ENCODE measurements at places on chromosomes 13 and 19.
A peak's percentile ranks its signal among the peaks of the same experiment; 100 is the strongest.

GRCh38 chr13:24218977-24219376, 58.5 kb downstream of the SPATA13 start:
- DNase-seq, result no peak

GRCh38 chr19:40990972-40991381, at the start of gene CYP2B6:
CYP2B6 (plus strand) TSS chr19:40991282; CDS start chr19:40991306, 24 bp downstream.
- DNase-seq, result no peak

DNA sequence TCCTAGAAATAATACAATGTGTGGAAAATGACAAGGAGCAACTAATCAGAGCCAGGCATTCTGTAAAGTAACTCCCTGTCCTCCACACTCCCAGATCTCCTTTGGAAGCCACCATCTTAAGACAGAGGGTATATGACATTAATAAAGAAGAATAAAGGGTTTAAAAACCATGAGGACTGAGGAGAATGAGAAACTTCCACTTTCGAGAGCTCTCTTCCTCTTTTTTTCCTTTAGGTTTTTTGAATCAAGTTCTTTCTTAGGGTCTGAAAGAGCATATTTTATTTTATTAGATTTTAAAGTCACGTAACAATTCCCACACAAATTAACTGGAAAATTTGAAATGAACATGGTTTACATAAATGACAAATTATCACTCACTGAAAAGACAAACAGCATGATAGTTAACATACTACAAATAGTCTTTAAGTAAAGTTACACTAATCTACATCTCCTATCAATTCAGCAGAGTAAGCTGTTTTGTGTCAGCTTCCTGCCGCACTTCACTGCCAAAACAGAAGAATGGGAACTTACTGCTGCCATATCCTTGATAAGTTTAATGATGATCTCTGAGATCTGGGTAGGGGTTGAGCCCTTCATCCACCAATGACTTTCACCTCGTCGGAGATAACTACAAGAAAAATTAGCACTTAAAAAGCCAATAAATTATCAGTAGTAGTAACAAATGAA, 38.6 kb upstream of the FBXL3 start:
- no peak for DNase-seq

DNA sequence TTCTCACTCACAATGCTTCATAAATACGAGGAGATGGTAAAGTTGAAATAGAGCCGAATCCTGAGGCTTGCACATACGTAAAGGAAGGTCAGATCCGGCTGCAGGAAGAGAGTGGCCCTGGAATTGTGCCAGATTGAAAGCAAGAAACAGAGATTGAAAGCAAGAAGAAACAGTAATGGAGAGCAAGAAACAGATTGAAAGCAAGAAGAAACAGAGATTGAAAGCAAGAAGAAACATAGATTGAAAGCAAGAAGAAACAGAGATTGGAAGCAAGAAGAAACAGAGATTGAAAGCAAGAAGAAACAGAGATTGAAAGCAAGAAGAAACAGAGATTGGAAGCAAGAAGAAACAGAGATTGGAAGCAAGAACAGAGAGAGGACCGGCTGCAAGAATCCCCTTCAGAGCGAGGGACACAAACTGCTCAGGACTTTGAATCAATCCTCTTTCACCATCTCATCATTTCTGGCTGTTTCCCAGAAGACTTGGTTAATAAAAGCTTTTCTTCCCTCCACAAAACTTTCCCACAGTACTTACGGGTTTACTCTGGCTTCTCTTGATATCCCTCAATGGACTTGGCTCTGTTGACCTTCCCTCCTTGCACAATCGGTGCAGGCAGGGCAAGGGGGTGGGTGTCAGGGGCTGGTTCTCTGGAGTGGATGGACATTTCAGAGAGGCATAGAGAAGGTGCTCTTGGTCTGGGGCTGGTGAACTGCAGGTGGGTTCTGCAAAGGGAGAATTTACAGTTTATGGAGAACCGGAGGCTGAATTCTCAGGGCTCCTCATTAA, 25.5 kb downstream of the OR7A5 start:
- no peak for DNase-seq

GRCh38 chr19:28793391-28794168, 419.4 kb downstream of the UQCRFS1 start:
- DNase-seq, result no peak

DNA sequence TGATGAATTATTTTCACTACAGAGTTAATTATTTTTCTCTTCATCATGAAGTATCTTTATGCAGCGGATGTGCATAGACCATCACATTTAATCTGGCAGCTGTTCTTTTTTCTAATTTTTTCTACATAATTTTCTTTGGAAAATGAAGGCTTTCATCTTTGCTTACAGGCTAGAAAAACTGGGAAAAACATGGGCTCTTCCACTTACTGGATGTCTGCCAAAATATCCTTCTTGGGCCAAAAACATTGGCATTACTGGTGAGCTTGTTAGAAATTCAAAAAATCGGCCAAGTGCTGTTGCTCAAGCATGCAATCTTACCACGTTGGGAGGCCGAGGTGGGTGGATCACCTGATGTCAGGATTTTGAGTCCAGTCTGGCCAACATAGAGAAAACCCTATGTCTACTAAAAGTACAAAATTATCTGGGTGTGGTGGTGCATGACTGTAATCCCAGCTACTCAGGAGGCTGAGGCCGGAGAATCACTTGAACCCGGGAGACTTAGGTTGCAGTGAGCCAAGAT, 176.8 kb downstream of the ZNF737 start:
- no peak for DNase-seq

- DNase-seq, result no peak
These were observed 1.7 kb downstream of the IL4I1 start for GRCh38 chr19:49894879-49895565.

GRCh38 chr13:65856431-65856830, 1373.7 kb downstream of the PCDH9 start:
- no peak for DNase-seq

DNA sequence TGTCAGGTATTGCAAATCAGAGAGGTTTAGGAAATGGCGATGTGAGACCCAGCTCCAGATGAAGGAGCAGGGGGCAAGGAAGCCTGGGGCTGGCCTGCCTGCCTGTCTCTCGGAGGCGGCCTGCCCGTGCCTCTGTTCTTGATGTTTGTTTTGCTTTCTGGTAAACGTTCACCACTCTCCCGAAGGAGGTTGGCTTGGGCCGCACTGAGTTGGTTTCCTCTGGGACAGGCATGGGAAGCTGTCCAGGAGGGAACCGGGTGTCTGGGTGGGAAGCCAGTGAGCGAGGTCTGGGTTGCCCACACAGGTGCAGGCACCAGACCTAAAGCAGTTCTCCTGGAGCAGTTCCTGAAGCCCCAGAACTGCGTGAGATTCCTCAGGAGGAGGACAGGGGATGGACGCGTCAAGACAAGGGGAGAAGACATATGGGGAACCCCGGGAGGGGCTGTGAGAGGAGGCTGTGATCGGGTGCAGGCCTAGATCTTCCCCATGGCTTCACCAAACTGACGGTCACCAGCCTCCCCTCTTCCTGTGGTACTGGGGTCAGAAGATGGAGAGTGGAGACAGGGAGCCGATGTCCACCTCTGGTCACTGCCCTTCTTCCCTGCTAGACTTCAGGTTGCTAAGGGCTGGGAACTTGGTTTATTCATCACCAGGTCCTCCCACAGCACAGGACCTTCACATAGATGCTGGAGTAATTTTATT, 15.2 kb downstream of the COL4A2 start:
- DNase-seq, result no peak

GRCh38 chr19:14072535-14073260, at the start of gene MISP3:
MISP3 (plus strand) TSS chr19:14072786; CDS start chr19:14073310, 524 bp downstream.
- DNase-seq, result no peak

- DNase-seq, result no peak
These were observed 5.0 kb upstream of the HIF3A start for GRCh38 chr19:46291829-46292228.

GRCh38 chr19:13981021-13981420, 25.1 kb downstream of the RFX1 start:
- DNase-seq, result no peak

DNA sequence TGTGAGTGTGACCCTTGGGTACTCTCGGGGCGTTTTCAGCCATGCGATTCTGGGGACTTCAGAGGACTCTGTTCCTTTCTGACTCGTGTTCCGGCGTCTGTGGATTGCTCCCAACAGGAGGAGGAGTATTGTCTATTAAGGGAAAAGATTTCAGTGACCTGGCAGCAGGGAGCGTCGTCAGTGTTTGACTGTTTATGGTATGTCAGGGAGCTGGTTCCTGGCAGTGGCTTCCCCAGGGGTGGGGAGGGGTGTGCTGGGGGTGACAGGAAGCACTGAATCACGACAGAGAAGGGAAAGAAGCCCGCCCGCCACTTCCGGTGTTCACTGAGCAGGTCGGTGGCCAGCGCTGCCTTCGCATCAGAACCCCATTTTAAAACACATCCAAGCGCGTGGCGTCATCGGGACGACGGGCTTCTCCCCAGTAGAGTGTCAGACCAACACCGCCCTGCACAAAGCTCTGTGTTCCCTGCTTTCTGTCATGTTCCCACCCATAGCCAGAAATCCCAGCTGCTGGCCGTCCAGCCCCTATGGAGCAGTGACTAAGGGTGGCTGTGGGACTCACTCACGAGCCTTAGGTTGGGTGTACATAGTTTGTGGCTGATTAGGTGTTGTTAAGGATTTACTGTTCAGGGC, 33.8 kb downstream of the COL4A2 start:
- DNase-seq, result peak; percentile 43

- DNase-seq, result no peak
These were observed 175.8 kb downstream of the TDRD3 start for GRCh38 chr13:60572855-60573254.

- no peak for DNase-seq
These were observed 5.1 kb upstream of the USP12 start for GRCh38 chr13:27176470-27177410.

DNA sequence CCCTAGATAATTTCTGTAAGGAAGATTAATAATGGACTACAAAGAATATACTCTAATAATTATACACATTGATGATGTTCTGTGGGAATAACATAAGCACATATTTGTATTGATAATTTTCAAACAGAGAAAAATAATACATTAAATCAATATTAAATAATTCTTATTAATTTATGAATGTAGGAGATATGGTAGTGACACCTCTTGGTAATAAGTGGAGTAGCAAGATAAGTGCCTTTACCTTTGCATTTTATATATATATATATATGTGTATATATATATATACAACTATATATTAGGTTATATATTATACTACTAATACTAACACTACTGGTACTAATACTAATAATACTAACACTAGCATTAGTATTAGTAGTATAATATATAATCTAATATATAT, 905.8 kb downstream of the SLITRK1 start:
- DNase-seq, result no peak

DNA sequence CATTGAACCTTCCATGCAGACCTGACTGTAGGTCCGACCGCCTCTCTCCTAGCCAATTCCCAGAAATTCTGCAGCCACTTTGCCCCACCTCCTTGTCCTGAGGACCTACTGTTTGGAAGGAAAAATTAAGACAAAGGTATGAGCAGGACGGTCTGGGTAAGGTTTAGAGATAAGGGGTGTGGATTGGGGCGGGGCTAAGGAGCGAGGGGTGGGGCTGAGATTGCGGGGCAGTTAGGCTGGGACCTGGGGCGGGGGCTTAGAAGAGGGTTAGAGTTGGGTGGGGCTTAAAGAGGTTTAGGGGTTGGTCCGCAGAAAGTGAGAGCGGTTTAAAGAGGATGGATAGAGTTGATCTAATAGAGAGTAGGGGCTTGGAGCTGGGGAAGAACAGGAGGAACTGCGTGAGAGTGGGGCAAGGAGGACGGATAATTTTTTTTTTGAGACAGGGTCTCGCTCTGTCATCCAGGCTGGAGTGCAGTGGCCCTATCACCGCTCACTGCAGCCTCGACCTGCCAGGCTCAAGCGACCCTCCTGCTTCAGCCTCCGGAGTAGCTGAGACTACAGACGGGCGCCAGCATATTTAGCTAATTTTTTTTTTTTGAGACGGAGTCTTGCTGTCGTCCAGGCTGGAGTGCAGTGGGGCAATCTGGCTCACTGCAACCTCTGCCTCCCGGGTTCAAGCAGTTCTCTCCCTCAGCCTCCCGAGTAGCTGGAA, 1.7 kb upstream of the ZNF865 start:
- DNase-seq, result no peak

Data from stimulated activated CD4-positive, alpha-beta T cell treated with anti-CD3 and anti-CD28 coated beads, Interleukin-1b, Interleukin-23, amount 100 ng/mL, for 4 hours (primary cell).